Brain (organoid and tissue), 16 donors: ENCODE measurements at places on chromosomes 1 and 21.
A peak's percentile ranks its signal among the peaks of the same experiment; 100 is the strongest.

DNA sequence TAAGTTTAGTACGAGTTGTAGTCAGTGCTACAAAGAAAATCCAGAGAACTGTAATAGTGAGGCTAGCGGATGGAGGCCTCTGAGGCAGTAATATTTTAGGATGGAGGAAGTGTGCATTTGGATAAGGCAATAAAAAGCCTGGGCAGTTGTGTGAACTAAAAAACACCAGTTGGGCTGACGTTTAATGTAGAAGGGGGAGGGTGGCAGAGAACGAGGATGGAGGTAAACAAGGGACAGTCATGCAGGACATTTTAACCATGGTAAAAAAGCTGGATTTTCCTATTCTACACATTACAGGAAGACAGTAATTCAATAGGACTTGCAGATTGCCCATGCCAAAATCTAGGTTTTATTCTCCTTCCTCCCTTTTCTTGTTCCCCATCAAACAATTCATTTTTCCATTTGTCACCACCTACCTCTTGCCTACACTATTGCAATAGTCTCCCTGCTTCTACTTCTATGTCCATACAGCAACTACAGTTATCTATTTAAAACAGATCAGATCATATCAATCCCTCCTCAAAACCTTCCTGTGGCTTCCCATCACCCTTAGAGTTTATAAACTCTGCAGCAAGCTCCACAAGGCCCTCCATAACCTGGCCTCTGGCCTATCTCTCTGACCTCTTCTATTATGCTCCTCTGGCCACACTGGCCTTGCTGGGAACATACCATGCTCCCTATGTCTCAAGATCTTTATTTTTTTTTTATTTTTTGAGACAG is 27.7 kb downstream of the ERO1B start:
- no peak for DNase-seq

- DNase-seq, result no peak
Observed at GRCh38 chr1:64884261-64885040, 81.9 kb downstream of the JAK1 start.

DNA sequence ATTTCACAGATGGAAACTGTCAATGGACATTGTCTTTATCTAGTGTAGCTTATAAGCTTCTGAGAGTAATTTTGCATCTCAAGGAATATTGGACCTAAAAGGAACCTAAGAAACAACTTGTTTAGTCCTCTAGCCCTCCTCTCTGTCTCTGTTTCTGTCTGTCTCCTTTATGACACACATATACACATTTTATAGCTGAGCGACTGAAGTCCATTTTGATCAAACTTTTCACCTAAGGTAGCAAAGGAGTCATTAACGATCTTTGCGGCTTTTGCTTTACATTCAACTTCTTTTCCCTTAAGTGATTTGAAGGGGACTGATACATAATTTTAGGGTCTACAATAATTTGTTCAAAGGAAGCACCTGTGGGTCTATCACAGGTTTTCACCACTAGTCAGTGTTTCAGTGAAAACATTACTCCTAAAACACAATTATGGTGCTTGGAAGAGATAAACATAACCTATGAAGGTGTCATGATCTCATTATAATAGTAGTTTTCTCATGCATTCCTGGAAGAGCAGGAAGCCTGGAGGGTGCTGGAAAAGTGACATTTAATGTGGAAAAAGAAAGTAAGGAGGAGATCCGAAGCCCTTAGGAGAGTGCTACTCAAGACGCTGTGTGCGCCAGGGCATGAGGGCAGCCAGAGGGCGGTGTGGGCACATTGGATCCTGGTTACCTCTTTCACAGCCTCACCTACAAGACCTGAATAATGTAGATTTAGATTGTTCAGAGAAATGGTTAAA is 248.6 kb downstream of the DNM3 start:
- DNase-seq, result no peak

DNA sequence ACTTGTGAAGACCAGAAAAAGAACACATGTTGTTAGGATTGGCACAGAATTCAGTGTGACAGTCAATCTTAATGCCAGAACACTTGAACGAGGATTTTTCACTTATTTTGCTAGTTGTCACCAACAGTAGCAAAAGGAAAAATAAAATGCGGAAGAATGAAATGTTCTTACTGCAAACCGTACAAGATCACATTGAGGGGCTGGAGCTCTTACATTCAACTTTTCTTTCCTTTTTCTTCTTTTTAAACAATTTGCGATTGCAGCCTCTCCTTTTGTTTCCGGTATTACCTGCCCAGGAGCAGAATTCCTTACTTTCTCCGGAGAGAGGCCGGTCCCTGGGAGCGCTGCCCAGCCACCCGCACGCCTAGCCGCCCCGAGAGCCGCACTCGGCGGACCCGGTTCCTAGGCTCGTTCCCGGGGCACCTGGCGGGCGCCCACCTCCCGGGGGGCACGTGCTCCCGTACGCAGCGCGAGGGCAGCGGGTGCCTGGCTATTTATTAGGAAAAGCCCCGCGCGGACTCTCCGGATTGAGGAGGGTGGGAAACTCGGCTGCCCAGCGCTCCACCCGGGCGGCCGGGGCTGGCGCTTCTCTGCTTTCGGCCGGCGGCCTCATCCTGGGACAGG is 1.2 kb upstream of the CAMTA1 start:
- DNase-seq, result peak; percentile 69

DNA sequence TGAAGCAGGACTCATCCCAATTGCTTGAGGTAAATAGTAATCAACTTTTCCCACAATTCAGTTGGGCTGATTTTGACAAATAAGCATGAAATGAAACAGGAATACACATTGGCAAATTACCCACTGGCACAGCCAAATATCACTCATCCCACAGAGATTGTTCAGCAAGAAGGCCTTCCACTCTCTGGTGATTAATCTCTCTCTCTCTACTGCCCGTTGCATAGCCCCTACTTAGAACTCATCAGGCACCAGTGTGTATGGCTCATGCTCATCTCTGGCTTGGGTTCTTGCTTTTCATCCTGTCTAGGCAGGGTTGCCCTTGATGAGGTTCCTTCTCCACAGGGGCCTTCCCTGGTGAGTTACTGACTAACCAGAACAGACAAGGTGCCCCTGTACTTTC is 1.1 kb downstream of the BSDC1 start:
- DNase-seq, result no peak

- no peak for DNase-seq
Observed at GRCh38 chr1:152580433-152580832, at the start of gene LCE3D. LCE3D (minus strand) TSS chr1:152580516; CDS start chr1:152579936, 580 bp downstream.

GRCh38 chr1:225771661-225772322 is 5.8 kb upstream of the SRP9 start:
- DNase-seq, result no peak

DNA sequence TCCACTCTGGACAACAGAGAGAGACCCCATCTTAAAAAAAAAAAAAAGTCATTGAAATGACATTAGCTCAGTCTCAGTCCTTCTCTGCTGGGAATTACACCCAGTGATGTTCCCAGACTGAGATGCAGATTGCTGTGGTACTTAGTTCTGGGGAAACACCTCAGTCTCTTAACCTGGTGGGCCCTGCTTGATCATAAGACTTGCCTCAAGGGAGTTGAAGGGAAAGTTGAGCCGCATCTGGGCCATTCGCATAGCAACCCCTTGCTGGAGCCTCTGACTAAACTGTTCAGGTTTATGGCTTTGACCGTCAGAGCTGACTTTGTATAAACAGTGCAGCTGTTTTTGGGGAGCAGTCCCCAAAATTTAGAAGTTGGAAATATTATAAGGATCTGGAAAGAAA is 13.4 kb downstream of the FCRL4 start:
- no peak for DNase-seq

- no peak for DNase-seq
Observed at GRCh38 chr1:9239622-9240401, 5.2 kb downstream of the H6PD start.

DNA sequence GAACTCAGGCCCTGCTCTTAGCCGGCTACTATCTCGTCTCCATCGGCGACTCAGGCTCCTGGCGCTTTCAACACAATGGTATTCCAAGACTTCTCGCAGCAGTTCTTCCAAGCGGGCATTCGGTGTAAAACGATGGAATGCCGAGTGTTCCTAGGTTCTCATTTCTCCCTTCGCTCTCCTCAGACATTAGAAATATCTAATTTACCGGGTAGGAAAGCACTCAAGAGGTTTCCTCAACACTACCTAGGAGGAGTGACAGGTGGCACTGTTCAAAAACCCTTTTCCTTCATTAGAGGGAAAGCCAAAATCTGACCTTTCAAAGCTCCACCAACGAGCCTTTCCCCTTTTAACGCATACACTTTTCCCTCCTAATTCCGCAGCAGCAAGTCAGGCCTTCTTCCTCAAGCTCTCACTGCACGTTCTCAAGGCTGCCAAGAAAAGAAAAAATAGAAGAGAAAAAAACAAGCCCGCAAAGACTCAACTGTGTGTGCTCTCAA is 601 bp downstream of the UBE2G2 start:
- DNase-seq, result peak; percentile 50

DNA sequence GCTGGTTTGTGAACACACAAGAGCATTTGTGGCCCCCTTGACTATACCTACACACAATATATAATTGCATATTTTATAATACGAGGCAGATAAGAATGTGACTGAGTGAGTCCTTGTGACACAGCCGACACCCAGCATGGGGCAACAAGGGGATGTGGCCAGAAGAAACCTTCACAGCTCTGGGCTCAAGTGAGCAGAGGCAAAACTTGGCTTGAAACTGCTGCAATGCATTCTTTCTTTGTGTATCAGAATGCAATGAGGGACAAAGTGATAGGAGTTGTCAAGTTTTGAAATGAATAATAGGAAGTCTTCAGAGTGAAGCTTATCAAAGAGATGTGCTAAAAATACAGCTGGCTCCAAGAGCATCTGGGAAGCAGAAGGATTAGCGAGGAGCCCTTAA is 124.0 kb upstream of the C8B start:
- no peak for DNase-seq

GRCh38 chr21:33691945-33692603 is 49.8 kb downstream of the ITSN1 start:
- DNase-seq, result peak; percentile 80

GRCh38 chr1:11646317-11646716 is 7.9 kb downstream of the FBXO2 start:
- DNase-seq, result no peak

DNA sequence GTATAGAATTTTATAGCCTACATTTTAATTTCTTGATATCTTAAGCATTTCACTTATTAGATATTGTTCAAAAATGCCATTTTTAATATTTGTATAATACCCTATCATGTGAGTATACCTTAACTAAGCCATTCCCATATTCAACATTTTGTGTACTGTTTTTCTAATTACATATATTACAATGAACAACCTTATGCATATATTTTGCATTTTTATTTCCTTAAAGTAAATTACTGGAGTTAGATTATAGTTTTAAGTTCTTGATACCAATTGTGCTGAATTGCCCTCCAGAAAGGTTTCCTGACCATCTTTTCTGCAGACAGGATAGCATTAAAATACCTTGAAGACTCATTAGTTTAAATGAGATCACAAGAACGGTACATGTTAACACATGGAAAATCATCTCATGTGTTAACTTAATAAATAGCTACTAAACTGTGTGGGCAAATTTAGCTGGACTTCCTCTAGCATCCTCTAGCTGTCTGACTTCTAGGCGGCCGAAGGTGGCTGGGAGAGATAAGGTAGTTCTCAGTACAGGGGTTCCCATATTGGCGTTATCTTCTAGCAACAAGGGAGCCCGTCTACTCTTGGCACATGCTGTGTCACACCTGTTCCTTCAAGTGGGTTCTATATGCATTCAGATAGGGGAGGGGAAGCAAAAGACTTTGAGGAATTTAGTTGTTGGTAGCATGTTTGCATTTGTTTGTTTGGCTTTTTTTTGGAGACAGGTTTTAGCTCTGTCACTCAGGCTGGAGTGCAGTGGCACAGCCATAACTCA is 8.9 kb downstream of the DCLRE1B start:
- DNase-seq, result no peak

- no peak for DNase-seq
Observed at GRCh38 chr1:107132195-107132594, 8.6 kb upstream of the NTNG1 start.

DNA sequence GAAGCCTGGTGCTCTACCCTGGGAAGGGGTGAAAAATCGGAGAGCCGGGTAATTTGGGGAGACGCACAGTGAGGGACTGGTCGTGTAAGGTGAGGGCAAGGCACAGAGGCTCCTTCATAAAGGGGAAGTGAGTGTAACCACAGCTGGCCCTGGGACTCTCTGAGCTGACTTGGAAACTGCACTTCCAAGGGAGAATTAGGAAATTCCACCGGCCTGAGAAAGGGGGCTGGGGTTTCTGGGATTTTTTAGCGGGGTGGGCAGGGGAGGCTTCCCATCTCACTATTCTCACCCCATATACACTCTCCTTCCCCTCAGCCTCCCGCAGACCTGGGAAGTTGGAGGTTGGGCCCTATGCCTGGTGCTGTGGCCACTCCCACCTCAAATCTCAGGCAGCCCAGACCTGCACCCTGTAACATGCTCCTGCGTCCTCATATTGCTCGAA is 88.3 kb upstream of the IPO9 start:
- DNase-seq, result no peak

DNA sequence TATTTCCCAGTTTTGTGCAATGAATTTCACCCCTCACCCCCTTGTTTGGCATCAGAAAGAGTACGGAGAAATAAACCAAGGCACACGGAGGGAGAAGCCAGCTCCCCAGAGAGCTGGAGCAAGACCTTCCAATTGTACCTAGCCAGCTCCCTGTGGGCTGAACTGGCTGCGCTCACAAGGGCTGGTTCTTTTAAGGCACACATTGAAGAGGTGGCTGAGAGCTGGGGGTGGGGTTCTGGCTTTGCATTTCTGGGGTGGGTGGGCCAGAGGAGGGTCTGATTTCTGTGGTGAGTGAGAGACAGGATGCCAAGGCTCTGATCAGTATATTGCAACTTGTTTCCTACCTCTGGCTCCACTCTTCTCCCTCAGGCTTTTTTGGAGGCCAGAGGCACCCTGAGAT is 39.5 kb upstream of the NFASC start:
- DNase-seq, result peak; percentile 13

- no peak for DNase-seq
Observed at GRCh38 chr1:214550013-214550856, 1.2 kb downstream of the PTPN14 start.

GRCh38 chr1:31775210-31775999 is 11.3 kb upstream of the ADGRB2 start:
- DNase-seq, result no peak

DNA sequence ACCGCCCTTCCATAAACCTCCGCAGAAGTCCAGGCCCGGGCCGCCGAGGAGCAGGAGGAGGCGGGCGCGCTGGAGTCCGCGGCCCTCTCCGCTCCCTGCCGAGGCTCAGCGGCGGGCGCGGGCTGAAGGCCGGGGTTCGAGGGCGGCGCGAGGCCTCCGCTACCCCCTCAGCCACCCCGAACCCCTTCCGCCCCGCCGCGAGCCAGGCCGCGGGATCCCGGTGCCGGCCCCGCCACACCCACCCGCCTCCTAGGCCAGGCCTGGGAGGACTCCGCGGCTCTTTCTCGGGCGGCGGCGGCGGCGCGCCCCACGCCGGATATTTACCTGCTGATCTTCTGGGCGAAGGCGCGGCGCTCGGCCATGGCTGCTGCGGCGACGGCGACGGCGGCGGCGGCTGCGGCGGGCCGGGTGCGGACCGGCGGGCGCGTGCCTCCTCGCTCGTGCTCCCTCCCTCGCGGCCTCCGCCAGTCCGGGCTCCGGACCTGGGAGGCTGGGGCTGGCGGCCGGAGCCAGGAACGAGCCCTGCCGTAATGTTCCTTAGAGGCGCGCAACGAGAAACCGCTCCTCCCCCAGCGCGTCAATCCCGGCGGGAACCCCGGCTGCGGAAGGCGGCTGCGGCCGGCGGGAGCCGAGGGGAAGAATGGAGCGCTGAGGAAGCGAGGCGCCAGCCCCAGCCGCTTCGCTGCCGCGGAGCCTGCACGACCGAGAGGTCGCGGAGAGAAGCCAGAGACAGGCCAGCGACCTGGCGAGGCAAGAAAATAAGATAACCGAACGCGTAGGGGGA is at the start of gene DOCK7:
TSS of gene DOCK7 (minus strand) at position 484 of the 784 bp plus-strand sequence. CDS start at position 362, 122 bp downstream.
- peak; percentile 87 for DNase-seq
